ENCODE measurements at places on chromosomes 5 and 9.

DNA sequence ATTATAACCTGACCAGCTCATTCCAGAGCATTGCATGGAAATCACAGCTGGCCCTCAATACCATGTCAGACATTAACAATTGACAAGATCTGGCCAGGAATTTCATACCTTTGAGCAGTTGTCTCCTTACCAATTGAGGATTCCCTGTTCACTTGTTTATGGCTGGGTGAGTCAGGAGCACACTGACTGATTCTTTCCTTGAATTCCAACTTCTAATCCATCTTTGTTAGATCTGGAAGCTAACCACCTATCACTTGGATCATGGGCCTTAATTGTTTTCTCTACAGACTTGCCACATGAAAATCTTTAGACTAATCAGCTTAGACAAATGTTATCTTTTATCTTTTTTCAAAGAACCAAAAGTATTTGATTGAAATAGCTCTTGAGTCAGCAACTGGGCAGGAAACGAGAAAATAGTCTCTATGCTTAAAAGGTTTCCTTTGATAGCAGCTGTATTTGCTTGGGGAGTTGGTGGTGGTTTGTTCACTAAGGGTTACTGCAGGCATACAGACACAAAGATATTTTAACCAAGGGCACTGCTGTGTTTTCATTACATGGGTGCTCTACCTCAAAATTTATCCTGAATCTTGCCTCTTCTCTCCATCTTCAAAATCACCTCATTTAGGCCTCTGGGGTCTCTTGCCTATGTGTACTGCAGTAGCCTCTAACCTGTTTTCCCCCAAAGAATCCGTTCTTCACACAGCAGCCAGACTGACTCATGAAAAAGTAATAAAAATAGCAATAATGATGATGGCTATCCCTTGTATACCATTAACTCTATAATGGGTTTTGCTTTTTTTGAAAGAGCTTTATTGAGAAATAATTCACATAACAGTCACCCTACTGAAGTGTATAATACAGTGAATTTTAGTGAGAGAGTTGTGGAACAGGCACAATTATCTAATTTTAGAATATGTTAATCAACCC, 197.0 kb upstream of the NMUR2 start:
- no peak for DNase-seq

- no peak for DNase-seq
Observed at GRCh38 chr9:77585335-77585786, 62.8 kb downstream of the GNA14 start.

DNA sequence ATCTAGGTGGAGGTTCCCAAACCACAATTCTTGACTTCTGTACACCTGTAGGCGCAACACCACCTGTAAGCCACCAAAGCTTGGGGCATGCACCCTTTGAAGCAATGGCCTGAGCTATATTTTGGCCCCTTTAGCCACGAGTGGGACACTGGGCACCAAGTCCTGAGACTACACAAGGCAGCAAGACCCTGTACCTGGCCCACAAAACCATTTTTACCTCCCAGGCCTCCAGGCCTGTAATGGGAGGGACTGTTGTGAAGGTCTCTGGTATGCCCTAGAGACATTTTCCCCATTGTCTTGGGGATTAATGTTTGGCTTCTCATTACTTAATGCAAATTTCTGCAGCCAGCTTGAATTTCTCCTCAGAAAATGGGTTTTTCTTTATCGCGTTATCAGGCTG, 24.6 kb upstream of the FAM151B start:
- no peak for DNase-seq

GRCh38 chr5:15502208-15502607, 2.2 kb downstream of the FBXL7 start:
- DNase-seq: peak; percentile 12

GRCh38 chr5:82613891-82614290, 335.7 kb upstream of the RPS23 start:
- DNase-seq: no peak

DNA sequence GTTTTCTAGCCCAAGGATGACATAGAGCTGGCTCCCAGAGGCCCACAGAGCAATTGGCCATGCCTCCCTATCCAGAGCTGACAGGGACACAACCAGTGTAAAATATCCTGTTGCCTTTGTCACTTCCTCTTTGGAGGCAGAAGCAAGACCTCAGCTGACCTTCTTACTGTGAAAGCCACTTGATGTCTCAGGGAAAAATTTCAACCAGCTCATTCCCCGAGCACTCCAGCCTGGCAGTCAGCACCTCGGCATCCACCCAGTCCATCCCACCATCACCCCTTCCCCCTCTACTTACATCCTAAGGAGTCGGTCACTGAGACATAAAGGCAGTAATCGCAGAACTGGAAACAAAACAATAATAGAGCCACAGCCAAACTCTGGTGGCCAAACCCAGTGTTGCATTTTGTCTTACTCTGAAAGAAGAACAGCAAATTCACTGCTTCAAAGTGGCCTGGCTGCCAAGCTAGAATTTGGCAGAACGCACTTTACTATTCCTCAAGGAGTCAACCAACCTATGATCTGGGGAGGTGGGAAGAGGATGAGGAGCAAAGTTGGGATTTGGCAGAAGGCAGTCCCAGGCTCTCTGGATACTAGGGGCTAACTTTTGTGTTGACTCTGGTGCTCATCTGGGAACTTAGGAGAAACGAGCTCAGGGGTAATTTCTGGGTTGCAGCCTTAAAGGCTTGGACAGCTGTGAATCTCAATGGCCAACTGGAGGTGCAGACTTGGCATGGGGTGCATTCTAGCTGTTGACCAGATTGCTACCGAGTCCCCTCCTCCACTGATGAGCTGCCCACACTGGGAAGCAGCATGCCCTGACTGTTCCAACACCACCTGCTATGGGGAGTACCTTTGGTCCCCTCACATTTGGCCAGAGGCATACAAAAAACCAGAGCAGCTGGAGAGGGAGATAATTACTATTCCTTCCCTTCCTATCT, 13.6 kb downstream of the NIPAL4 start:
- DNase-seq: no peak

GRCh38 chr9:81072758-81073157, 616.6 kb downstream of the TLE1 start:
- DNase-seq: no peak

GRCh38 chr5:10339058-10339811, 14.3 kb upstream of the MARCHF6 start:
- DNase-seq: no peak

DNA sequence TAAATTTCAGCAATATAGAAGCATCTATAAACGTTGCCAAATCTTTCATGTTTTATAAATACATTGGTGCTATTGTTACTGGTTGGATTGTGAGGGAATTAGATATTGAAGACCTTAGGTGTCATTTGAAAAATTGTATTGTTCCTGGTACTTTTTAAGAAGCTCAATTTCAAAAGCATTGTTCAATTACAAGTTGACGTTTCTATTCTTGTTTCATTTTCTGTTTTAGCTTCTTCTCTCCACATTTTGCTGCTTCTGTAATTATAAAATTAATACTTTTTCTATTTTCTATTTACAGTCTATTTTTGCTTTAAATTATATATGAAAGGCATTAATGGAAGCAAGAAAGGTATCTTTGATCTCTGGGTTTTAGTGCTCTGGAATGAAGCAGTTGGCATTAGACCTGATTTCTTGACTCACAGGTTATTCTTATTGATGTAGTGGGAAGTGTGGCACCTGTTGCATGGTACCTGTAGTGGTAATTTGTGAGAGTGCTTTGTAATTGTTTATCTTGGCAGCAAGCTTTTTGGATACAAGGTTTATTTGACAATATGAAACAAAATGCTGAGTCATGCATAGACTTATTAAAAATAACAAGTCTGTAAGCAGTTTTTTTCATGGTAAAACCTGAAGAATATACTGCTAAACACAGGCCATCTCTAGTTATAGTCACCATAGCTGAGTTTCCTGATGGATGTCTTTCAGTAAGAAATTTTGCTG, 13.2 kb downstream of the MACIR start:
- no peak for DNase-seq

- DNase-seq: no peak
Observed at GRCh38 chr9:742104-742503, 99.4 kb upstream of the DMRT1 start.

DNA sequence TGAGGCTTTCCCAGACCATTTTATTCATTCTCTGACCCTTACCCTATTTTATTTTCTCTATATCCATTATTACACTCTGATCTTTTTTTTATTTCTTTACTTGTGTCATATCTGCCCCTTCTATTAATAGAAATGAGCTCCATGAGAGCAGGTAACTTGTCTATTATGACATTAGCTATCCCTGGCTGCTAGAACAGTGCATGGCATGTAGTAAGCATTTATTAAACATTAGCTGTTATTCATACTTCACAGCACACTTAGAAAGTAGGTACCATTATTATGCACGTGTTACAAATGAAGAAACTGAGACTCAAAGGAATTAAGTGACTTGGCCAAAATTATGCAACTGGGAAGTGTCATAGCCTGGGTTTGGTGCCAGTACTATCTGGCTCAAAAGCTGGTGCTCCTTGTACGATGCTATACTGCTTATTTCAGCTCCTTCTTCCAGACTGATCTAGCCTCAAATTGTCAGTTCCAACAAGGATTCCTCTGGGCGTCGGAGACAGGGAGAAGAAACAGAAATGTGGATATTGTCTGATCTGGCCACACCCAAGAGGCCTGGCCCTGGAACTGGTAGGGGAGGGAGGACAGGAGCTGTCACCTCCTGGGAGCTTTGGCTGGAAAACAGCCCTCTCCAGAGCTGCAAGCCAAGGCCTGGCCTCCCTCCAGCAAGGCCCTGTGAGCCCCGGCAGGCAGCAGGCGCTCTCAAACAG, 10.8 kb upstream of the NIPAL4 start:
- DNase-seq: no peak

All from DND-41 (cell line).